Liver (tissue), 10 donors: ENCODE measurements at places on chromosomes 1 and 21.

DNA sequence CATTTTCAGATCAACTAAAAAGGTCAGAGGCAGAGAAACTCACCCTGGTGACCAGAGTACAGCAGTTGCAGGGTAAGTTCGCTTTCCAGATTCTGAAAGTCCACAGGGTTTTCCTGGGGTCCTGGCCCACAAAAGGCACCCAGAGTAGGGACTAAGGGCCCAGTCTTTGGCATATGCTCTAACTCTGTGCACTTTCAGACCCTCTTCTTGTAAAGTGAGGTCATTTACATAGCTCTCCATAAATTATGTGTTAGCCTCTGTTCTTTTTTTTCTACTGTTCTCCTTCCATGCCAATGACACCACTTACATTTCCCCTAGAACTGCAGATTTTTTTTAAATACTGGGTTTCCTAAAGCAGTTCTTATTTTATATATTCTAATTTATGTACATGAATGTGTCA lies 6.3 kb downstream of the C1orf74 start:
- DNase-seq, result no peak

DNA sequence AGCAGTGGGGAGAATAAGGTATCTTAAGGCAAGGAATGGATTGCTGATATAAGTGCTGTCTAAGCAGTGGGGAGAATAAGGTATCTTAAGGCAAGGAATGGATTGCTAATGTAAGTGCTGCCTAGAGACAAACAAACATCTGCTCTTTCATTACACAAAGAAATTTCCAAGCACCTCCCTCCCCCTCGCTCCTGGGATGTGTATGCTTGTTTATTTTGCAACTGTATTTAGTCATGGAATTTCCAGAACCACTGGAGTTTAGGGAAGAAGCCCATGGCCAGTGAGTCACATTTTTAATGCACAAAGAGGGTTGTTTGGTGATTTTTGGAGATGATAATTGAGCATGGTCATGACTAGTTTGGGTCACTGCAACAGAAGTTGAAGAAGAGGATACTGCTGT lies 21.5 kb downstream of the PDPN start:
- DNase-seq, result no peak

DNA sequence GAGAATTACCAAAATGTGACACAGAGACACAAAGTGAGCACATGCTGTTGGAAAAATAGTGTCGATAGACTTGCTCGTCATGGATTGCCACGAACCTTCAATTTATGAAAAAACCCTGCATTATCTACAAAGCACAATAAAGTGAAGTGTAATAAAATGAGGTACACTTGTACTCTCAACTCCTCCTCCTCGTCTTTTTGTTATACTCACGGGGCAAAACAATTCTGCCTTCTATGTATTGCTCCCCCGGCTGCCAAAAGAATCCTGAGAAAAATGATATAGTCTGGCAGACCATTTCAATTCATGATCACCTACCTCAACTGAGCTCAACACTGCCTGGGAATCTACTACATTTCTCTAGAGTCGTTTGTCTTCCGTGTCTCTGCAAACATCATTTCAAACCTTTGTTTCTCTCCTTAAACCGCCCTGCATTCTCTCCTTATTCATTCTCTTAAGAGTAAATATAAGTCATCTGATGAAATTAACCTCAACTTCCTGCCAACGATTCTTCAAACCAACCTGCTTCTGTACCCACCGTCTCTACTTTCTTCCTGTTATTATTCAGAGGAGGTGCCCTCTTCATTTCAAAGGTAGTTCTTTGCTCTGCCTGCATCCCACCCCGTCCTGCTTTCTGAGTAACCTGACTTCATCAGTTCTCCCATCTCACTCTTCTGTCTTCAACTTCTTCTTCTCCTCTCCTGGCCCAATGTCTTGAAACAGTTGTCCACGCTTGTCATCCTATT lies 12.9 kb upstream of the IL19 start:
- no peak for DNase-seq

GRCh38 chr1:24695202-24695974 lies 49.9 kb upstream of the CLIC4 start:
- no peak for DNase-seq

DNA sequence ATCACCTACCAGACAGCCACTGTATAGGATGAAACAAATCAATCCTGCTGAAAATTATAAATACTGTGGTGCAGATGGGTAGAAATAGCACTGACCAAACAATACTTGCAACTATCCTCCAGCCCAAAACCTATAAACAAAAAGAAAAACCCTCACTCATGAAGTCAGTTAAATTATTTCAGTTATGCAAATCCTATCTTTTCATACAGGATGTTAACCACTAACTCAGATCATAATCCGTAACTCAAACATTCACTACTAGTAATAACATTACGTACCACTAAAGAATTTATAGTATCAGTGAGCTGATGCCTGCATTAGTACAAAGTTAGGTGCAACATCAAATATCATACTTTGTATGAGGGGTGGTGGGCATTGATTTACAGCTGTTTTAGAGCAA lies 2.6 kb downstream of the NDC1 start:
- no peak for DNase-seq

- DNase-seq, result no peak
Observed at GRCh38 chr1:185679220-185679619, 55.0 kb upstream of the HMCN1 start.

- peak; percentile 37 for DNase-seq
Observed at GRCh38 chr1:171985639-171986038, 144.3 kb downstream of the DNM3 start.

DNA sequence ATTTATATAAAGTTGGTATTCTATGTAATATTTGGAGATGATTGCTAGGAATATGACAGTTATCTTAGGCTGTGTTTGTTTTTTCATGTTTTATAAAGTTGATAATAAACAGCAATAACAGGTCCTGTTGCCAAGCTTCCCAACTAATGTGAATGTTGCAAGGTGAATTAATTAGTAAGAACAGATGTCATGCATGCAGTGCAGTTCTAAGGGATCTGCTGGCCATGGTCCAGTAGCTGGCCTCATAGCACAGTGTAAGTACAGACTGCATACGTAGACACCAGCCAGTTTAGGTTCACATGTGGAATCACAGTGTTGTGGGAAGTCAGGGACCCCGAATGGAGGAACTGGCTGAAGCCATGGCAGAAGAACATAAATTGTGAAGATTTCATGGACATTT lies 478.2 kb downstream of the NEGR1 start:
- DNase-seq, result no peak

DNA sequence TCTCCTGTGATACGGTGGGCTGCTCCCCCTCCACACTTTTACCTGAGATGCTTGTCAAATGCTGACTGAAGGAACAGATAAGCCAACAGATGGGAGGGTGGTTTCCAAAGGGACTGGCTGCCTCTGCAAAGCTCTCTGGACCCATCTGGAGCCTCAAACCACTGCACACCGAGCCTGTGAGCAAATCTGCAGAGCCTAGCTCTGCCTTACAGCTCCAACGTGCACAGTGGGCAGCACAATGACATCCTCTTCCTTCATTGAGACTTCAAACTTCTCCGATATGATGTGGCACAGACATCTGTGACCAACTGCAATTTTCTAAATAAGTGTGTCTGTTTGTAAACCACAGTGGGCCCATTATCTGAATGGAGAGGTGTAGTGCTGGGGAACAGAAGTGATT lies 26.2 kb upstream of the KNCN start:
- no peak for DNase-seq

DNA sequence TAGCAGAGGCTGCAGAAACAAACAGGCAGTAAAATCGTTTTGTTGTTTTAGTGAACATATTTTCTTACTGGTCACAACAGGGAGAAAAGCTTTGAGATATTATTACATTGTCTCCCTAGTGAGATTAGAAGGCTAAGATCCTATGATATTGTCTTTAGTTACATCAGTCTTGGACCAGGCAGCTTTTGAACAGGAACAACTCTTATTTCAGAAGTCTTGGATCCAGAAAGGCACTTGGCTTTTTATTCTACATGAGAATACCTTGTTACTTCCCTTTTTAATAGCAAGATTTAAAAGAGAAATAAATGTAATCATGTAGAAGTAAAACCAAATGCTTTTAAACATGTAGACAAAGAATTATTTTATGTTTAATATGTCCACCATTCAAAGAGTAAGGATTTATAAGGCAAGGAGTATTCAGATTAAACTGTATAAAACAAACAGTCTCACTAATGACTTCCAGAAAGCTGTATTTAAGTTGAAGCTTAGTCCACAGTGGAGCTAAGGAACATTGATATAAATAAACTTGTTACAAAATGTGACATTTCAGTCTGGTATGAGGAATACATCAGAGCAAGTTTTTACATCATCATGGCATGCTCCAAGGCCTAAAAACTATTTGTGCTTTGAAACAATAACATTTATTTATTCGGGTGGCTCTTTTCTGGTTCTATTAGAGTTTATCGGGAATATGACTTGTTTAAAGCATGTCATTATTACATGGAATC lies 72.2 kb downstream of the PHTF1 start:
- DNase-seq, result no peak

DNA sequence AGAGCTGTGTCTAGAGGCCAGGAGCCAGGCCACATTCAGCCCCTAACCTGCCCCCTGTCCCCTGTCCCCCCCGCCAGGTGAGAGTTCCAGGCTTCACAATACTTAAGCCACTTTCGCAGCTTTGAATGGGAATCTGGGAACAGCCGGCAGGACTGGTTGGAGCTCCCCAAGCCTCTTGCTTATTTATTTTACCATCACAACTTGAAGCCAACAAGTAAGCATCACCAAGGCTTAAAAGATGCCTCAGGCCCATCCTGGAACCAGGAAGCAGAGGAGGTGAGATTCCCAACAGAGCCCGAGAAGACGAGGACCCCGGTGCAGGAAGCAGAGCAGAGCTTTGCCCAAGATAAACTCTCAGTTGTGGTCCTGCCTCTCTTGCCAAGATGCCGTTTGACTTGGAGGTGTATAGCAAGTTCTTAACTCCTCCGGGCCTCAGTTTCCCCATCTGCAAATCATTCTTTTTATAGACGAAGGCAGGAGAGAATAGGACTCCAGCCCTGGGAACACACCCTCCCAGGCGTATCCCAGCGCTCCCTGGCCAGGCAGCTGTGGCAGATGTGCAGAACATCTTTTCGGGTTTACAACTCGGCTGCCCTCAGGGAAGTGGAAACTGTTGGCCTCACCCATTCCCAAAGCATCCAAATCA lies 66.8 kb upstream of the SLC25A33 start:
- no peak for DNase-seq

- DNase-seq, result no peak
Observed at GRCh38 chr1:7127322-7128075, 342.2 kb downstream of the CAMTA1 start.

DNA sequence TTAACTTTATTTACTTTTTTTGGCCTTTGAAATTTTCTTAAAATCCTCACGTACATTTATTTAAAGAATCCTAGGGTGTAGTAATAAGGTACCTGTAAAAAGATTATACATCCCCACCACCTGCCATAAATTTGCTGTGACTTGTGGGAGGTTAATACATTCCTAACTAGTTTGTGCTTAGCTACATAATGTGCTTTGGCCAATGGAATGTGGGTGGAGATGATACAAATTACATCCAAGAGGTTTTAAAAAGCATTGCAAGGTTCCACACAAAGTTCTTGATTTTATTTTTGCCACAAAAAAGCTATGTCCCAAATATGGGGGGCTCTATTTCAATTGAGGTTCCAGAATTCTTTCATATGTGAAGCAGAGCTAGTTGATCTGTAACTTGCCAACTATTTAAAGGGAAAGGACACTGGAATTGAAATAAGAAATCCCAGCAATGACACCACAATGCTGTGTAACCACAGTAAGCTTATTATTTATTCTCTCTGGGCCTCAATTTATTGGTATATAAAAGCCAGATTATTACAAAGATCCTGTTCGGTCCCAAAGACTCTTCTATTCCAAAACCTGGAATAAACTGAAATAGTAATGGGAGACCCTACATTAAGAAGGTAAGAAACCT lies 15.7 kb downstream of the ASPM start:
- no peak for DNase-seq

- DNase-seq, result no peak
Observed at GRCh38 chr21:41008974-41009373, 159.0 kb upstream of the BACE2 start.

DNA sequence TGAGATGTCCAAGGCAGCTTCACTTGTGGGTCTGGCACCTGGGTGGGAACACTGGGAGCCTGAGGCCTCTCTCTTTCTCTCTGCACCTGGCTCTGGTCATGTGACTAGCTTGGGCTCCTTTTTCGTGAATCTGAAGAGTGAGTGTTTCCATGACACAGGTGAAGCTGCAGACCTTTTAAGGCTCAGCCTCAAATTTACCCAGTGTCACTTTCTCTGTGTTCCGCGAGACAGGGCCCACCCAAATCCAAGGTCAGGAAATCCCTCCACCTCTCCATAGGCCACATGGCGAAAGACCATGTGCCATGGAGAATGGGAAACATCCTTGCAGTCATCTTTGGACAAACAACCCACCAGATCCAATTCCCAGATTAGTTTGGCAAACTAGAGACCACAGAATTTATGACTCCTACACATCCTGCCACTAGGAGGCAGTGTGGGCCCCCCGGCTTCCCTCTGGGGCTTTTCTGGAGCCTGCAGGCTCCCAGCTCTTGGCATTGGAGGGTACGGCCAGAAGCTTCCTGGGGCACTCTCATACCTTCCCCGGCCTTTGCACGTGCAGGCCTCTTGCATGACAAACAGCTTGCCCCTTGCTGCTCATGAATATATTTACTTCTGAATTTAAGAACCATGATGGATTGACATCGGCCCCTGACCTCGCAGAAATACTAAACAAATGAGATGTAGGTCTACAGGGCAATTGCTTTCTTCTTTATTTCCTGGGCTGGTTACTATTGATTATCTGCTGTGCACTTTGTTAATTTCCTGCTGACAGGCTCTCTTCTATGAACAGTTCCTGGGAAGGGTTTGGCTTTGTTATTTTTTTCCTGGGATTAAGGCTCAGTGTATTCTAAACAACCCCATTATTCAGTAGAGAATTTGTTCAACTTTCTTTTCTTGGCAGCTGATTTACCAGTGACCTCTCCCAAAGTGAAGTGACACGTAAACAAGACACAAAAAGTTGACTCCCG lies 180.7 kb downstream of the KAZN start:
- DNase-seq, result peak; percentile 71

GRCh38 chr1:24987875-24988557 lies 57.9 kb upstream of the RUNX3 start:
- no peak for DNase-seq
